ENCODE measurements at places on chromosomes 4 and X. TPM values are rescaled to one million over a fixed set of nuclear protein-coding genes. Genes with fewer than 3 reads are reported as not detected.

The ENPP6 gene
- total RNA-seq: under 0.01 TPM

The SSX1 gene
- not detected for total RNA-seq

The CT45A10 gene
- not detected for total RNA-seq

The AREG gene
- total RNA-seq: 95.3 TPM

The SMIM10 gene
- total RNA-seq: 1.9 TPM

The VCX3A gene
- total RNA-seq: not detected

The IL2 gene
- total RNA-seq: not detected

The PFKFB1 gene
- total RNA-seq: 0.14 TPM

The KLHL2 gene
- 12.9 TPM for total RNA-seq

DNA sequence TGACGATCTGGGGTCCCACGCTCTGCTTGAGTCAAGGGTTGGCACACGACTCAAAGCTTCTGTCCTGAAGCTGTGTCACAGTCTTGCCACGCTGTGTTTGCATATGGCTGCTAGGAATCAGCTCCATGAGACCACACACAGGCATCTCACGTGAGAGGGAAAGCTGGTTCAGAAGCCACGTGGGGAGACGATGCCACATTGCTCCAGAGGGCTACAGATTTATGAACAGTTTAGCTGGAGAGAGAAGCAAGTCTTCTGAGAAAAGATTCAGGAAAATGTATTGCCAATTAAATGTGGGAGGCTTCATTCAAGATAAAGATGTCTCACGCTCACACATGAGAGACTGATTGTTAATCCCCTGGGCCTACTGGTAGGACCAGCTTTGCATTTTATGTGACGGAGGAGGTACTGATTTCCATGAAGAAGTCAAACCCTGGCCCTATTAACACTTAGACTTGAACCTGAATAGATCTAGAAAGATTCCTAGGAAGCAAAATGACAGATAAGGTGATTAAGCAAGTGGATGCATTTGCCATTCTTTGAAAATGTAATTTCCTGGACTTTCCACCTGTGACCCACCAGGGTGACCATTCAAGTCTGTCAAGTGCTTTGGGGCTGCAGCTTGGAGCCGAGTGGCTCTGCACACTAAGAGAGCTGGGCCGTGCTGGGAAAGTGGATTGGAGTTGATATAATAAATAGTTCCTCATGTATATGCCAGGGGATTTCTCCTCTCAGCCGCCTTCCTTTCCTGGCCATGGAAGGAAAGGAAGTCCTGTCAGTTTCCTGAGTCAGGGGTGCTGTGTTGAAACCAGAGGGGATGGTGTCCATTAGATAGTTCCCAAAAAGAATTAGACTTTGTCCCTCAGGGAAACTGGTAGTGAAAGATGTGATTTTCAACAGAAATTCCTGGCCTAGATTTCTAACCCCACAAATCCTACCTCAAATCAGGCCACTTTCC is 29.0 kb downstream of the ENPP6 start:
- no peak for DNase-seq

DNA sequence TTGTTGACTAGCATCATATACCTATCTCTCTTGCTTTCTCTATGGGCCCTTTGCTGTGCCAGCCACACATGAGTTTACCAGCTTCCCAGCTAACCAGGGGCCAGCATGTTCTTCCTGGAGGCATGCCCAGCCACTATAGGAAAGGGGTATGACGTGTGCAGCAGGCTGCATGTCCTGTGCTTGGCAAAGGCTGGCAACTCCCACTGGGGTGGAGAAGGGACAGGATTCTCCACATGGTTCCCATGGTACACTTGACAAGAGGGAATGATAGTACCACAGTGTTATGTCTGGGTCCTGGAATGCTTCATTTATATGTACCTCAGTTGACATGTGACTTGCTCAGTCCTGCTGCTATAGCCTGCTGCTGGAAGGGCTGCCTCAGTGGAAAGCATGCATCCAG is 78.8 kb downstream of the TMEM164 start:
- no peak for DNase-seq

GRCh38 chr4:102732678-102733077 is 28.1 kb downstream of the MANBA start:
- DNase-seq: no peak

GRCh38 chrX:40170830-40171512 is 73.2 kb upstream of the BCOR start:
- DNase-seq: no peak

- DNase-seq: no peak
These were observed 11.6 kb downstream of the HTT start for GRCh38 chr4:3085948-3086670.

DNA sequence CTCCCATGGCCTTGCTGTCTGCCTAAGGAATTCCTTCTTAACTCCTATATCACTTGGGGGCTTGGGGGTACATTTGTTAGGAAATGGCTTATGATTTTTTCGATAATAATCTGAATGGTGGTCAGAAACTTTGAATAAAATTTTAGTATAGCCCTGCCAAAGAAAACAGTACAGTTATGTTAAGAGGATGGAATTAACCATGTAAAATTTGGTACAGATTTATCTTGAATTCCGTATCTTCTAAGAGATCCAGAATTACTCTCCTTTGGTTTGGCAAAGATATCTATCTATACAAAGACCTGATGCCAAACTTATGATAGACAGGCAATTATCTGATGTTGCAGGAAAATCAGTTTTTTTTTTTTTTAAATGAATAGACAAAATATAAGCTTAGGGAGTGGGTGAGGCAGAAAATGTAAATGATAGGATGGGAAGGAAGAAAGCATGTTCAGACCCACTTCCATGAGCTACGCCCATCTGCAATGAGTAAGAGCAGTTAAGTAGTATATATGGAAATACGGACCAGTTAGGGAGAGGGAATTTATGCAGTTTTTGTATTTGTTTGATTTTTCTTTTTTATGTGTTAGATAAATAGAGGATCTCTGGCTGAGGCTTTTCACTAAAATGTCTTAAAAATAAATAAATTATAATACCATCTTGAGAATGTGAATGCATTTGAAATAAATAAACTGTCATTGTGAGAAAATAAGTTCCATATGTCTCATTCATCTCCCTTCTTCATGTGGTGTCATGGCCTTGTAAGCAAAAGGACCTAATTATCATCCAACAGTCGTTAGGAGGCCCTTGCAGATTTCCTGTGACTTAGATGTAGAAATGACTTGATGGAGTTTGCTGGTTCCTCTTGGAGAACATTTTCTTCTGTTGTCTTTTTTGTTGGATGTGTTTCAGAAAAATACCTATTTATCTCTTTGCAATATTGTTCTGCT is 389.6 kb downstream of the ARHGAP24 start:
- no peak for DNase-seq

- no peak for DNase-seq
These were observed 110.8 kb upstream of the PAQR3 start for GRCh38 chr4:79049840-79050540.

GRCh38 chr4:73988061-73988460 is at the start of gene PPBP:
Gene PPBP, minus strand, starts transcription at chr4:73988190. Its CDS starts 87 bp downstream, at chr4:73988103.
- DNase-seq: no peak

- DNase-seq: no peak
These were observed 107.6 kb upstream of the C1QTNF7 start for GRCh38 chr4:15320121-15320678.

DNA sequence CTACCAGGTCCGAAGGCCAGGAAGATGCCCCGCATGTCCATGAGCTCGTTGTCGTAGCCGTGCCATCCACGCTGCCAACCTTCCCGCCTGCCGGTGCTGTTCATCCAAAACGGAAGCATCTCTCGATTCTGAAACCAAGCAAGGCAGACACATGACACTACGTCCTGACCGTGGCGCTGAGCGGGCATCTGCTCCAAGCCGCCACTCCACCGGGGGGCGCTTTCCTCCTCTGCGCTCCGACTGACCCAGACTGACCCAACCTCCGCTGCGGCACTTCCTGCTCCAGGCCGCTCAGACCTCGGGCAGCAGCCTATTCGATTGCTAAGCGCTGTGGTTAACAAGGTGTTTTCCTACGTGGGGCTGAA is 120.5 kb downstream of the ENPP6 start:
- DNase-seq: no peak

GRCh38 chrX:134369576-134369975 is 90.4 kb upstream of the HPRT1 start:
- no peak for DNase-seq

DNA sequence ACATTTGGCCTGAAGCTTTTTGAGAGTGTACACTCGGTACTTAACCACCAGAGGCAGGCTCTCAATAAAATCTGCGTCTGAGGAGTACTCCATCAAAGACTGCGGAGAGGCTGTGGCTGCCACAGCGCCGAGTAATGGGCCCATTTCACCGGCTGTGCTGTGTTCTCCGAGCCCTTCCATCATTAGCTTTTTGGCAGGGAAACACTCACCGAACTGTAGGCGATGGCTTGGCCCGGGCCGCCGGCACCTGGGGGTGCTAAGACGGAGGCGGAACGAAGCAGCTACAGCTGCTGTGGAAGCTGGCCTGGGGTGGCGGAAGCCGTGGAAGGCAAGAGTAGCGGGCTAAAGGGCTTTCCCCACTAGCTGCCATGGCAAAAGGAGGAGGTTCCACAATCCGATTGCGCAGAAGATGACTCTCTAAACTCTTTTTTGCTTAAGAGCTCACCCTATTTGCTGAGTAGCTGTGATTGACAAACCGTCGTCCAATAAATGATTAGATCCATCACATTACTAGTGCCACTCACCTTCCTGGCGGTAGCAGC is 48.5 kb upstream of the PABPC1L2A start:
- DNase-seq: no peak

DNA sequence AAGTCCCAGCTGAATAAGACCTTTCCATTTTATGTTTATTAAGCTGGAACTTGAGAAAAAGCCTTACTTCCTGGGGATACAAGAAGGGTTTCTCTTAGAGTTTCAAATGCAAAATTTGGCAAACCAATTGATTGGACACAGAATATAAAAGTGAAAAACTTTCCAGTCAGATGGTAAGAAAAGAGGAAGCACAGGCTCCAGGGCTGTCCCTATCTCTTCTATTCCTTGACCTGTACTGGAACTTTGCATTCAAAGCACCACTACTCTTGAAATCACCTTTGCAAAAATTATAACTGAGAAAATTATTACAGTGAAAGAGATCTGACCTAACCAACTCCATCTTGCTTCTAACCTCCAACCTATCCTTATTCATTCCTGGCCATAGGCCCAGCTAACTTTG is 11.7 kb downstream of the PROM1 start:
- no peak for DNase-seq

DNA sequence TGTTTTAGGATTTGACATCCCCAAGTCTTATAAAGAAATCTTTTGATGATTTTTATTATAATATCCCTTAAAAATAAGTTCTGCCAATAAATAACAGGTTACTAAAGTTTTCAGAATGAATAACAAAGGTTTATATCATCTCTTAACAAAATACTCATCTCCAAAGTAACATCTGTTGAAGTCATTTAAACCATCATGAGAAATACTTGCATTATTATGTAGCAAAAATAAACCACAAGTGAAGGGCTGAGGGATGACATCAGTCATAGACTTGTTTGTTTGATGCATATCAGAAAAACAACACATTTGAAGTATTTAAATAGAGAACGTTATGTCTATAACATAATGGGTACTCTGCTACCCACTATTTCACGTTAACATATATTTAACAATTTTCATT is 114.9 kb downstream of the SPOCK3 start:
- no peak for DNase-seq

- no peak for DNase-seq
These were observed 634.7 kb upstream of the FAM241A start for GRCh38 chr4:111510535-111510934.

DNA sequence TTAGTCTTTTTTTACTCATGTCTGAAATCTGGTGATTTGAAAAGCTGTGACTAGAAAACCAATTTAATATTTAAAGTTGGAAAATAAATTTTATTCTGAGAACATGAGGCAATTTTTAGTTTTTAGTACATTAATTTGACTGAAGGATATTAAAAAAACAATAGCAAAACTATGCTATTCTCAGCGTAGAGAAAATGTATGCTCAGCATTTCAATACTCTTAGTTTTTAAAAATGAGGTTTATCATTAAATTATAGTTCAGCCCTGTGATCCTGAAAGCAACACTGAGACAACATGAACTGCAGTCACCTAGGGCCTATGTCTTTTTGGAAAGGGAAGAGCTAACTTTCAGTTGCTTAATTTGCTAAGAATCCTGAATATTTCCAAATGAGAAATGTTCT is 9.5 kb downstream of the GALNT7 start:
- no peak for DNase-seq

DNA sequence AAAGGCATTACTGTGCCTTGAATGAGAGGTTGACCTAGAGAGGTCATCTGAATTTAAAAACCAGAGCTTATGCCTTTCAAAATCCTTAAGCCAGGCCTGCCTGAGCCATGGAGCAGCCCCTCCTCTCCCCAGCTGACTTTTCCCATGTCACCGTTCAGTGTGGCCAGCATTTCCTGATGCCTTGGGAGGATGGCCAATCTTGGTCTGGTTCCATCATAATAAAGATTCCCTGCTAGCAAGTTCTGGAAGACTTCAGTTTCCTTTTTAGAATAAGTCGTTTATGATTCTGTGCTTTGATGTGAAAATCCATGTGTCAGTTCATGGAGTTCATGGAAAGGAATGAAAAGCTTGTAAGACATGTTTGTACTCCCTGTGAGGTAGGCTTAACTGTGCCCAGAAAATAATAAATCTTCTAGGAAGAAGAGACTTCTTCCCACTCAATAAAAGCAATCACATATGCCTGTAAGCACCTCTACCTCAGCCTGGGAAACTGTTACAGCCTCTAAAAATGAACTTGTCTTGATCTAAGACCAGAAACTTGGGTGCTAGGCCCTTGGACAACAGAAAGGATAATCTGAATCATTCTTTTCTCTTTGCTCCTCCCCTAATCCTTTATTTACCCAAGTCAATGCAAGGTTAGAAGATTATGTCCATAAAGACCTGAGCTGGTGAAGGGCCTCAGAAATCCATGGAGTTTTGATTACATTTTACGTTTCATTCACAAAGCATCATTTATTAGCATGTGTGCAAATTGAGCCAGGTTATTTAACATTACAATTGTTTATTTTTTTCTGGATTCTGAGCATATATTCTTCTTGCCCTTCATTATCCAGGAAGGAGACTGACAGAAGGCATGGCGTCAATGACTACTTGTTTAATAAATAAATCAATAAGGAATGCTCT is 84.0 kb upstream of the TBC1D9 start:
- DNase-seq: no peak

DNA sequence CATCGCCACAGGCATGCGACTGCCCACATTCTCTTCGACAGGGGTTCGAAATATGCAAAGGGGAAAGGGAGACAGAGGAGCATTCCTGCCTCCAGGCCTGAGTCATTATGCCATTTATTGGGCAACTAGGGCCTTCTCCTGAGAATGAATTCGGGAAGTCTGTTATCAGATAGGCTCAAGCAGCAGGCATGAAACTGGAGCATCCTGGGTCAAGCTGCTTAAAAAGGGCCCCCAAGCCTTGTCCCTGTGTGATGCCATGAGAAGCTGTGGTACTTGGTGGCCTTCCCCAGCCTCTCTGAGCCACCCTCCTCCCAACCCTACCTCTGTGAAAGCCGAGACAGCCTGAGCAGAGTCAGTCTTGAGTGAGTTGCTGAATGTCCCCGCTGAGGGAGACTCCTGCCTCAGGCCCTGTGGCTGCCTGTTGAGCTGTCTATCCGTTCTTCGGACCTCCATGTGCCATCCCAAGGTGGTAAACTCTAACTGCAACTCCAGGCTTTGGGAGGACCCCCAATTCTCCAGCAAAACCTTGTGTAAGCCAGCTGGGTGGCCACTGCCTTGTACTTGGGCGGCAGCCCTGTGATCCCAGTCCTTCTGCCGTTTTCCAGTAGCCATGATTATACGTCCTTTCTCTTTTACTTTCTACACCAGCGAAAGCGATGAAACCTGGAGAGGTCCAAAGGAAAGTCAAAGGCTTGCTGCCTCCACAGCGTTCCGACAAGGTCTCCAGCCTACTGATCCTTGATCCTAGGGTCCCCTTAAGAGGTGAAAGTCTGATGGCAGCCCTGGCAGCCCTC is 37.7 kb downstream of the NBDY start:
- no peak for DNase-seq
